H1 (cell line): ENCODE measurements at places on chromosomes 16 and 17.
A peak's percentile ranks its signal among the peaks of the same experiment; 100 is the strongest.

GRCh38 chr17:76540381-76541300, 797 bp downstream of the PRCD start:
- DNase-seq = peak; percentile 92

DNA sequence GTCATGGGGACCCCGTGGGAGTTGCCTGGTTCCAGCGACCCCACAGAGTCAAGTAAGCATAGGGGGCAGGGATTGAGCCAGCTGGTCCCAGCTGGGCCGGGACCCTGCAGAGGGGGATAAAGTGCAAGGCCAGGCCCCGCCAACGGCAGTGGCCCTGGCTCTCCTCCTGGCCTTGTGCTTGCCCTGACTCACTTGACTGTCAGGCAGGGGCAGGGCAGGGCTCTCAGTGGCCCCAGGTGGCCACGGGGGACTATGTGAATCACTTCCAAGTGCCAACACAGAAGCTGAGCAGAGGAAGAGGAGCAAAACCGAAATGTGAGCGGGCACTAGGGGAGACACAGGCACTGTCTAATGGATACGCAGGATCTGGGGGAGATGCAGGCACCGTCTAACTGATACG, 21.6 kb upstream of the NCBP3 start:
- no peak for DNase-seq

DNA sequence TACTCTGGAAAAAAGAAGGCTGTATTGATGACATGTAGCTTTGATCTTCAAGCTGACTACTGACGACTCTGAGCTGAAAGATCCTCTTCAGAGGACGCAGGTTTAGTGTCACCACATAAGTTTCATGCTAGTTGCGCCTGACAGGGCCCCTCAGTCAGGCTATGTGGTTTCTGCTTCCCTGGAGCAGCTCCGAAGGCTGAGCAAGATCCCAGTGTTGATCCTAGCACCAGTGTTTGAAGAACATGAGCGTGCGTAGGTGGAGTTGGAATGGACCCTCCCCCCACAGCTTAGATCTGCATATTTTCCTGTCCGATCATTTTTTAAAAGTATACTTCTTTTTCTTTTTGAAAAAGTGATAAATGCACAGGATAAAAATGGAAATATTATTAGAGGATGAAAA, 17.3 kb downstream of the BANP start:
- DNase-seq = no peak

DNA sequence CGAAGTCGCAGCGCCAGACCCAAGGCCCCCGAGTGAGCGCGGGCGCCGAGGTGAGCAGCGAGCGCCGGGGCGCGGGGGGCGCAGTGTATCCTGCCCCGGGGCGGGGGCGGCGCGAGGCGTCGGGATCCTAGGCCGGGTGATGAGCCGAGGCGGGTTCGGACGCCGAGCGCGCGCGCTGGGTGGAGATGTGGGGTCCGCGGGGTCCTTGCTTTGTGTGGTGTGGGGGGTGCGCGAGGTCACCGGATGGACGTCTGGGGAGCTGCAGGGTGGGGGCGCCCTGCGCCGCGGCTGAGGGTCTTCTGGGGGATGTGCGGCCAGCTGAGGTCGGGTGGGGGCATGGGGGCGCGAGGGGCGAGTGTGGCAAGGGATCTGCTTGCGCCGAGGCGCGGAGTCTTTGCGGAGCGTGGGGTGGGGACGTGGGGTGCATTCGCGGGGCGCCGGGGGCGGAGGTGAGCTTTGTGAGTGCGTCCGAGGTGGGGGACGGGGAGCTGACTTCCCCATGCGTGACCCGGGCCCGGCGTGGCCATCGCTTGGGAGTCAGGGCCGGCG, 560 bp downstream of the RAI1 start:
- no peak for DNase-seq

- DNase-seq = no peak
Observed at GRCh38 chr17:77376795-77377709, 236.3 kb downstream of the SEC14L1 start.
